NAMALWA (cell line): ENCODE measurements at places on chromosomes 6 and 20.

DNA sequence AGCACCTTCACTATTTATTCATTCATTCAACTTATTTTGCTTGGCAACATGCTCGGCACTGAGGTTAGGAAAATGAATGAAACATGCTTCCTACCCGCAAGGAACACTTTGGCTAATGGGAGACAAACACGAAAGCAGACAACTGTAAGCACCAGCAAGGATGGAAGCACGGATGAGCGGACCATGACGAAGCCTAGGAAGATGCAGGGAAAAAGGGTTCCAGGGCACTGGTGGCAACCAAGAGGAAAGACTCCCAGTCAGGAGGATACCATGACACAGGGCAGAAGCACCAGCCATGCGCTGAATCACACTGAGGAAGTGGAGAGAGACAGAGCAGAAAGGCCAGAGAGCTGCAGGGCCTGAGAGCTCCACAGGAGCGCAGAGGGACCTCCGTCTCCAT, 9.8 kb downstream of the PDE10A start:
- DNase-seq: no peak

- no peak for DNase-seq
Measured at GRCh38 chr6:73943411-73943810, 247.4 kb downstream of the CD109 start.

- DNase-seq: no peak
Measured at GRCh38 chr20:62829231-62830230, 12.7 kb downstream of the COL9A3 start.

- no peak for DNase-seq
Measured at GRCh38 chr6:87222676-87223075, 67.3 kb downstream of the ZNF292 start.
